ENCODE measurements at places on chromosomes 3 and 15. TPM values are rescaled to one million over a fixed set of nuclear protein-coding genes. Genes with fewer than 3 reads are reported as not detected.

The ZDHHC3 gene
- 94.1 TPM for total RNA-seq

The TMC3 gene
- total RNA-seq, result not detected

The KCTD6 gene
- 6.7 TPM for total RNA-seq

The DPH6 gene
- total RNA-seq, result 10.3 TPM

The PTPN9 gene
- total RNA-seq, result 16.8 TPM

The GOLGA6L7 gene
- total RNA-seq, result not detected

All from dermis microvascular lymphatic vessel endothelial cell (primary cell).